ENCODE measurements at places on chromosomes 3 and 15.

DNA sequence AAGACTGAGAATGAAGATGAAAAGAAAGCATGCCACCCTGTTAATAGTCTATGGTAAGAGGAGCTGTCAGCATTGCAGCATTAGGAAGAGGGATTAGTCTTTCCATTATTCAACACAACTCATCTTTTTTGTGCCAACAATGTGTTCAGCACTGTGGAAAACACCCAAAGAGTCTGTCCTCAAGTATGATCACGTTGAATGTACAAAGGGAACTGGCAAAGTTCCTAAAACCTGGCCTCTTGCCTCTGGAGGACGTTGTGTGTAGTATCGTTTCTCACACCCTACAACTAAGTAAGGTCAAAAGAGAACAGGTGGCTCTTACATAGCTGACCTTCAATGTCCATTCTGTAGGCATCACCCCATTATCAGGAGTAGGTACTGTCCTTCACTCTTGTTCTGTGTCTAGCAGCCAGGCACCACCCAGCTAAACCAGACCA, 147.9 kb upstream of the THBS1 start:
- no peaks in the 10 kb centered on the region for H3K27me3 ChIP-seq
- H3K4me3 ChIP-seq, result no peak overlapping the region
- H3K4me1 ChIP-seq, result no peaks in the 10 kb centered on the region
- no peaks in the 10 kb centered on the region for H3K36me3 ChIP-seq

GRCh38 chr3:27730774-27731659, 8.9 kb upstream of the EOMES start:
- H3K4me3 ChIP-seq, result no peak overlapping the region
- H3K36me3 ChIP-seq, result no peaks in the 10 kb centered on the region
- peaks cover 29% of the 10 kb centered on the region for H3K27me3 ChIP-seq
- H3K27ac ChIP-seq, result no peak overlapping the region
- H3K4me1 ChIP-seq, result peaks cover 9% of the 10 kb centered on the region

GRCh38 chr15:51971032-51971374, 575 bp downstream of the LEO1 start:
- no peaks in the 10 kb centered on the region for H3K27me3 ChIP-seq
- H3K27ac ChIP-seq, result peak overlapping the region; percentile 90
- no peaks in the 10 kb centered on the region for H3K36me3 ChIP-seq

DNA sequence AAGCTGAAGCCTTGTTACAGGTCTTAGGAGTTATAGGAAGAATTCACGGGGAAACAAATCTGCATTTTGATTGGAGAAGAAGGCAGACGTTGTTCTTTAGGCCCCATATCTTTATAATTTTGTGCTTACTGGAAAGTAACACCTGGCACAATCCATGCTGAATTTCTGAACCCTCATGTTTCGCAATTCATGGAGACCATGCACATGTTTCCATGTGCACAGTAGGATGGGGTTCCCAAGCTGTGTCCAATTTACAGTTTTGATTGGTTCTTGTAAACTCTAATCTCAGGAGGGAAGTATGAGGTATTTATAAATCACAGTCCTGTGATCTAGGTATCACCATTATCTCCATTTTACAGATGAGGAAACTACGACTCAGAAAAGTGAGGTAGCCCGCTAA, 7.8 kb upstream of the SCAANT1 start:
- peaks cover 2% of the 10 kb centered on the region for H3K4me1 ChIP-seq
- no peaks in the 10 kb centered on the region for H3K27me3 ChIP-seq
- H3K36me3 ChIP-seq, result peaks cover 44% of the 10 kb centered on the region
- H3K27ac ChIP-seq, result no peak overlapping the region
- DNase-seq, result no peak
- H3K4me3 ChIP-seq, result no peak overlapping the region

Data from ascending aorta (tissue), 2 donors.